ENCODE measurements at places on chromosomes 2 and 18.

- no peak for DNase-seq
These were observed 21.9 kb downstream of the CYTIP start for GRCh38 chr2:157421964-157422363.

GRCh38 chr18:74336656-74337055, 21.0 kb downstream of the C18orf63 start:
- DNase-seq, result no peak

GRCh38 chr2:225531559-225531958, 132.0 kb downstream of the NYAP2 start:
- DNase-seq, result no peak

DNA sequence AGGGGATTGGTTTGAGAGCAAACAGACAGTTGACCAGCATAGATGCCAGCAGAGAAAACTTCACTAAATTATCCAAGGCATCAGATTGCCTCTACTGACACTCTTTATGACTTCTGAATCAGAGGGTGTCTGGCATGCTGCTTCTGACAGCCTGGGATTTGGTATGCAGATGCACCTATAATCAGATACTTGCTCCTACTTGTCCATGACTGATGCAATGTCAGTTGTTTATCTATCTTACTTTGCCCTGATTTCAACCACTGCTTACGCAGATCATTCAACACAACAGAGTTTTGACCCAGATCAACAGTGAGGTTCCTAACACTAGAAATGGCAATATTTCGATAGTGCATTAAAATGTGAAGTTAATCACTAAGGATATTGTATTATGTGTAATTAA, 22.6 kb upstream of the CALCRL start:
- no peak for DNase-seq

- no peak for DNase-seq
These were observed 1.4 kb upstream of the TUBA4B start for GRCh38 chr2:219251656-219252055.

DNA sequence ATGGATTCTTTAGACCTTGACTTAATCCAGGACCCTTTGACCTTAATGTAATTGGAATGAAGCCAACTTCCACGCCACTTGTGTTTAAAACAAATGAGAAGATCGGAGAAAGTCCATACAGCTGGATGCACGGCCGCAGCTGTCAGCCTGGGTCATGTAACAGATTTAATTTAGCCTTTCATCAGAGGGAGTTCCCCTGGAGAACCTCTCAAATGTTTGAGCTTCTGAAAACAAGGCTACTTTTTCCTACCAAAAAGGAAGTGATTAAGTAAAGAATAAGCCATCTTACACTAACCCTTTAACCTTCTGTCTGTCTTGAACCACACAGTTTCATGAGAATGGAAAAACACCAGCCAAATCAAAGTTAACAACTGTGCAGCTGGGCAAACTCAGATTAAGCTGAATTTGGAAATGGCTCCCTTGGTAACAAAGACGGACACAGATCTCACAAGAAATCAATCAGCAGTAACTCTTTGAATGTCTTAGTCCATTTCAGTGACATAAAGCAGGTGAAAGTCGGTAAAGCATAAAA, 103.6 kb downstream of the DOCK10 start:
- DNase-seq, result no peak

DNA sequence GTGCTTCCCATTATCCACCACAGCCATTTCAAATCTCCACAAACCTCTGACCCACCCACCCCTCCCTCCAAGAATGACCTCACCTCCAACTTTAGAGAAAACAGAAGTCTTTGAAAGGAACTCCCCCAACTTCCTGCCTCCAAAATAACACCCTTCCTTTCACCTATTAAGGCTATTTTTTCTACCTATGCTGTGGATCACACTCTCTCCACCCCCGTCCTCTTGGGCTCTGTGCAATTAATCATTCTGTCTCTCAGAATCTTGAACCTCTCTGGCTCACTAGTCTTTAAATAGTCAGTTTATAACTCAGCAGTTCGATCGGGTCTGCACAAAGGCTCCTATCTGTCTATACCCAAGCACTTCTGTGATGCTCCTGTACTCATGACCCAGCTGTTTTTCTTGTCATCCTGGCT, 37.3 kb upstream of the XPO1 start:
- no peak for DNase-seq

DNA sequence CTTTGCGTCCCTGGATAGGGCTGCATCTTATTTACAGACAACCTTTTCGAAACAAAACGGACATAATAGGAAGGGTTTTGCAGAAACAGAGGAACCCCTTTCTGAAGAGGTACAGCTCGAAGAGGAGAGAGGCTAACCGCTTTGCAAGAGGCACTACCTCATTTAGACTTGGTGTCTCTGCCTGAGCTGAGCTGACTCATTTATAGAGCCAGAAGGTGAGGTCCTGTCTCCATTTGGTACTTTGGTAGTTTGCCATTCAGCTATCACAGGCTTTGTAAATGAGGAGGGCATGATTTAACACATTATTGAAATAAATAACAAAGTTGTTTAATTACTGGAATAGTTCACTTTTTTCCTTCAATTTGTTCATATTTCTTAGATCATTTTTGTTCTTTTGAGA, 2.2 kb upstream of the NXPH2 start:
- DNase-seq, result no peak

- DNase-seq, result no peak
These were observed 7.6 kb upstream of the GPBAR1 start for GRCh38 chr2:218253232-218253625.

DNA sequence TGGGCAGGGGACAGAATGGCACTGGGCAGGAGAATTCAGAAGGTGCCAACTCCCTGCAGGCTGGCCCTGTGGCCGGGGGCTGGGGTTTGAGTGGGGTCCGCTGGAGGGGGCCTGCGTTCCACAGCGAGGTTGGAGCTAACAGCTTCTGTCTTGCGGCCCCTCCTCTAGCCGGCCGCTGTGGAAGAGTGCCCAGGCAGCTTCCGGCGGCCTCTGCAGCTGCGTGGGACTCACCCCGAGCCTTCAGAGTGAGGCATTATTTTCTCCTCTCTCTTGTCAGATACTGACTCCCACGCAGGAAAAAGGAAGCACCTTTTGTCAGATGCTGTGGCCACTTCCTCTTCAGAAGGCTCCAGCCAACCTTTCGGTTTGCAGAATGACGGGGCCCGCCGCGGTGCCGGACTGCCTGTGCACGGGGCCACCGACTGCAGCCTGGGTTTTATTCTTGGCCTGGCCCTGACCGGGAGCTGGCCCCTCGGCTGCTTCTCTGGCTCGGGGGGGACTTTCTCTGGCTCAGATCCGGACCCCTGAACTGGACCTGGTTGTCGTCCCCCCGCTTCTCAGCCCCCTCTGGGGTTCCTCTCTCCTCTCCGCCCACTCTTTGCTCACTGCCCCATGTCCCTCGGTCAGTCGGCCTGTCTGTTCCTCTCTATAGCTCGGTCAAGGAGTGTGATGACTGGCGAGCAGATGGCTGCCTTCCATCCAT, 40.1 kb downstream of the ARHGAP25 start:
- DNase-seq, result no peak

DNA sequence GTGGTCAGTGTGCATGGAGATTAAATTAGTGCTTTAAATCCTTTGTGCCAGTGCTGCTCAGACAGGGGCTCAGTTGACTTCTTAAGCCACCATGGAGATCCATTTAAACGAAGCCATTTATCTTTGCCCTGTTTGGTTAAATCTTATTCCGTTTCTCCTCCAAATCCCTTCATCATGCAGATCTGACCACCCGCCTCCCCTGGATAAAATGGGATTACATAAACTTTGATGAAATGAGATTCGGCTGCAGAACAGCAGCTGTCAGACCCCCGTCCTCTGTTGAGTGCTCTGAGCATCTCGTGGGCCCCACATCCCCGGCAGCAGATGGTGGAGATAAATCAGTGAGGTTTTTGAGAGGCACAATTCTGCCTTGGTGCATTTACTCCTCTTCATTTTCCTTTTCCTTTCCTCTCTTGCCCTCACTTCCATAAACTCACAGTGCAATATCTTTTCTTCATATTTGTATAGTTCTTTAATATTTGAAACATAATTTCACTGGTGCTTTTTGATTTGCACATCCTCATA, 84.4 kb upstream of the TWIST2 start:
- DNase-seq, result no peak

- no peak for DNase-seq
These were observed 1008.8 kb downstream of the CNTNAP5 start for GRCh38 chr2:125033871-125034270.

DNA sequence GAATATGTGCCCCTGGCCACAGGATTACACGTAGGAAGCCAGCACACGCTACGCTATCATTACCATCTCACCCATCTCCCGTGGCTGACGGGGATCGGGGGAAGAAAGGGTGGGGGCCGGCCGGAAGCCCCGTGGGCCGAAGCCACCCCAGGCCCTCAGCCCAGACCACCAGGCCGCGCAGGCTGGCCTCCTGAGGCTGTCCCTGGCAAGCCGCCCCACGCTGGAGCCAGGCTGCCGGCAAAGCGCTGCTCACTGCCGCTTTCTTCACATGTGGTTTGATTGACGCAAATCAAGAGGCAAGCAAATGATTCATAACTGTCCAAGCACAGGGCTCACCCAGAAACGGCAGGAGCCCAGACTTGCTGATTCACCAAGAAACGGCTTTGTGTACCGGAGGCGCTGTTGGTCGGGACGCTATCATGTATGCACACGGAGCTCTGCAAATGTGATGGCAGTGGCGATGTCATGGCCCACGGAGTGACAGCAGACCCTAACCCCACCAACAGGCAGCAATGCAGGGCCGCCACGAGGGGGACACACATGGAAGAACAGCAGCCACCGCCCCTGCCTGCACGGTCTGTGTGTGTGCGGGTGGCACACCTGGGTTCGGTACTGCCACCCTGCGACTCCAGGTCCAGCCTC, 125.7 kb downstream of the HDAC4 start:
- DNase-seq, result peak; percentile 56

DNA sequence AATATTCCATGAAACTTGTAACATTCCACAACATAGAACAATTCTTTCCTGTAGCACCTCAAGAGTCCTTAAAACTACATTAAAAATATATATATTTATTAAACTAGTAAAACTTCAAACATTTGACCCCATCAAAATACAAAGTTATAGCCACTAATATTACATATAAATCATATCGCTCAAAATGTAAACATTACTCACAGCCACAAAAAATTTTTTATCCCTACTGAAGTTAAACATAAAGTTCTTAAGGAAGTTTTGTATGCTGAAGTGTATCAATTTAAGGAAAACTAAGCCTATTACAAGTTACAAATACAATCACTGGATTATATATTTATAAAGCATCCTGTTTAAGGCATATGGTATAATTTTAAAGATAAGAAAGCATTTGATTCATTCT, 80.3 kb upstream of the DNER start:
- DNase-seq, result no peak

DNA sequence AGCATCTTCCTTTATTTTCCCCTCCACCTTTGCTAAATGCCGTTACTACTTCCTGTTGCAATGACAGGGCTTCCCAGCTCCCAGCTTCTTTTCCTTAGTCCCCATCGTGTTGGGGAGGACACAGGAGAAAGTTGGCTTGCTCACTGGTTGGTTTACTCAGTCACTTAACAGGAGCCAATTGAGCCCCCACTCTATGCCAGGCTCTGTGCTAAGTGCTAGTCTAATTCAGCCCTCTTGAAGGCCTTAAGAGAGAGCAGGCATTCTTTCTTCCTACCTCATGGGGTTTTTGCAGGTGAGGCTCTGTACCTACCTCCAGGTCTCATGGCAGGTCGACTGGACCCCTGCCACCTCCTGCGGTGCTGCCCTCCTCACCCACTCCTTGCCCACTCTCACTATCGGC, 20.1 kb downstream of the TANC1 start:
- DNase-seq, result no peak

GRCh38 chr2:184824597-184824996, 226.3 kb downstream of the ZNF804A start:
- no peak for DNase-seq

DNA sequence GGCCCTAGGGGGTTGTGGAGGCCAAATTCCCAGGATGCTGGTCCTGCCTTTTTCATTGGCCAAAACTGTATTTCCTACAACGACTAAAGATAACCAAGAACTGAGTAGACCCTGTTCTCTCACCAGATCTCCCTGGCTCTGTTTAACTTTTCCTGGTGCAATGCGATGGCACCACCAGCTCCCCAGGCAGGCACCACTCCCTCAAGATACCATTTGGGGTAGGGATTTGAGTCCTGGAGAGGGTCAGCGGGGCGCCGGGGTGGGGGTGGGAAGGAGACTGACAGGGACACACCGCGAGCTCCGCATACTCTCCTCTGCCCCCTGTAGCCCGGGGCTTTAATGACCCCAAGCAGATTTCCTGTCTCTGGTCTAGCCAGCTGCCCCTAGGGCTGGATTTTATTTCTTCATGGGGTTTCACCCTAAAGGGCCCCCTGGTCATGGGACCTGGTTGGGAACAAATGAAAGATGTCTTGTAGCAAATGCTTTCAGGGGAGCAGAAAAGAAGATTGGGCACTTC, 7.3 kb downstream of the SIX2 start:
- DNase-seq, result no peak

DNA sequence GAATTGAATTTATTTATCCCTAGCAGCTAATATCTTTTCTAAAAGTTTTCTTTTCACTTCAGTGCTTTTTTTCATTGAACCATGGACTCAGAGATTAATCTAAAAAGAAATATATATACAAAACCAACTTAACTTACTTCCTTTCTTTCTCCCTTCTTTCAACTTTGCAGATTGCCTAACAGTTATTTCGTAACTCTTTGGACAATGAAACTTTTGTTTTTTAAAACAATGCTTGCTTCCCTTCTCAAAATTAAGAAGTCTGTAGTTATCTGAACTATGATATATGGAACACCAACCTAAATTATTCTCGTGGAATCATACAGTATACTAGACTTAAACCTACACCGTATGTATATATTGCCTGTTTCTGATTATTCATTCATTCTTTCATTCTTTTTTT, 62.9 kb downstream of the MIB1 start:
- DNase-seq, result no peak

DNA sequence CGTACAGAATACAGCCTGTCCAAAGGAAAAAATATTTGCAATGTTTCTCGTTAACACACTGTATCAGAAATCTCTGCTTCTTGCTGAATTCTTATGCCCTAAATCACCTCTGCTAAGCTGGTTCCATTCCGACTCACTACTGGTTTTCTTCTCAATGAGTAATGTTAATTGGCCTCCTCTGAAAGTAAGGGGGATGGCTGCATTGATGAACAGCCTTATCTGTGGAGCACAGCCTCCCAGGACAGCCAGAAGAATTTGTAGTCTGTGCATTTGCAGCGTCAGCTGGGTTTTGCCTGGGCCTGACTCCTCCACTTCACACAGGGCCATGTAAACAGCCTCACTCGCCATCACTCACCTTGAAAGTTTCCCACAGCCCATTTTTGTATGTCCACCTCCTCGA, 127.7 kb downstream of the RNF152 start:
- no peak for DNase-seq

- no peak for DNase-seq
These were observed 69.6 kb upstream of the UGP2 start for GRCh38 chr2:63772061-63772460.

- DNase-seq, result no peak
These were observed 88.5 kb upstream of the EMILIN2 start for GRCh38 chr18:2758309-2758708.

- no peak for DNase-seq
These were observed 24.9 kb downstream of the ASAP2 start for GRCh38 chr2:9231291-9232165.

Data from C1 segment of cervical spinal cord (tissue), 14 donors.